Stimulated activated CD4-positive, alpha-beta T cell treated with anti-CD3 and anti-CD28 coated beads, Interleukin-4, amount 100 ng/mL, for 48 hours (primary cell): ENCODE measurements at places on chromosomes 3 and 15.

DNA sequence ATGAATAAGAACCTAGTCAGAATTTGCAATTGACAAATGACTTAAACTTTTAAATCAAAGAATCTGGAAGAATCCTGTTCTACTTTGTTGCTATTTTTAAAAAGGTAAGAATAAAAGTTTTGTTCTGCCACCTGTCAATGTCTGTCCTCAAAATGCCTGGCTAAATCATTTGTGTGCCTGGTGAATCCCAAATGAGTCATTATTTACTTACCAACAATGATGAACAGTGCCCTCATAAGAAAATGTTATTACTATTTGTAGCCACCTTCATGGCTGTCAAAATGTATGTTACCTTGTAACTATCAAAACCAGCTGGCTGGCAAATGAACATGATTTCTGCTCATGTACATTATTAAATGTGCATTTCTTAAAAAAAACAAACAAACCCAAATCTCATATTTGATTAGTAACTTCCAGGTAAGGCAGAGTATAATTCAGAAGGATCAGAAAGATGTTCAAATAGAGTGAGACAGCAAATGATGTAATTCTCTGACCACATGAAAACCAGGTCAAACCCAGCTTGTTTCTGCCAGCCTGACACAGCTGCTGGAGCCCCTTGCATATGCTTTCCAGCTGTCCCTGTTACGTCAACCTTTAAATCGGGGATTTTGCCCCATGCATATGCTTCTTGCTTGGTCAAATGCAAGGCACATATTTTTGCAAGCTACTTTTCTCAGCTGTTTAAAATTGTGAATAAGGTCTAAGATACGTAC lies 137.9 kb downstream of the SSR3 start:
- no peak for DNase-seq

DNA sequence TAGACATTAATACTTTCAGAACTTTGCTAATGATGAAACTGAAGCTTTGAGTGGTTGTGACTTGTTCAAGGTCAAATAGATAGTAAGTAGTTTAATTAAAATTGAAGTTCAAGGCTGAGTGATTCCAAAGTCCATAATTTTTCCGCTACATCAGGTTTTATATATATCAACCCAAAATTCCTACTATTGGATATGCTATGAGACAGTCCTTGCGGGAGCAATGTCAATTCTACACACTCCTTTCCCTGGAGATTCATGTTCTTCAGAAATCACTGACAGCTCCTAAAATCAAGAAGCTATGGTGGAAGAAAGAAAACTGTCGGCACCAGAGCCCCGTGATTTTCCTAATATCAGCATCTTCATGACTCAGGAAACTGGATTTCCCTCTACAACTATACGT lies 167.6 kb downstream of the EPHA3 start:
- DNase-seq: no peak

- DNase-seq: no peak
Observed at GRCh38 chr3:52777127-52777958, at the start of gene ITIH1. ITIH1 (plus strand) TSS chr3:52777599; CDS start chr3:52777616, 17 bp downstream.

DNA sequence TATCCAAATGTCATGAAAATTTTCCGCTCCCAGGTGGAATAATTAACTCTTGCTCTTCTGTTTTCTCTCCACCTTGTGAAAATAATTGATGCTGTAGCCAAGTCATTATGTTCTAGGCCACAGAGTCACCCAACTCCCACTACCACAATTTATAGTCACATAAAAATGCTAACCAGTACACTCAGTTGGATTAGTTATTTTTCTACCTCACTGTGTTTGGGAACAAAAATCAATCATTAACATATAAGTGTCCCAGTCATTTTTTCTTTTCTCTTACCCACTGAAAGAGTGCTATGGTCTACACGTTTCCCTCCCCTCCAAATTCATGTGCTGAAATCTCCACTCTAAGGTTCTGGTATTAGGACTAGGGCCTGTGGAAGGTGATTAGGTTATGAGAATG lies 255.6 kb upstream of the LMCD1 start:
- no peak for DNase-seq

- no peak for DNase-seq
Observed at GRCh38 chr3:65572175-65572777, 466.4 kb downstream of the MAGI1 start.

DNA sequence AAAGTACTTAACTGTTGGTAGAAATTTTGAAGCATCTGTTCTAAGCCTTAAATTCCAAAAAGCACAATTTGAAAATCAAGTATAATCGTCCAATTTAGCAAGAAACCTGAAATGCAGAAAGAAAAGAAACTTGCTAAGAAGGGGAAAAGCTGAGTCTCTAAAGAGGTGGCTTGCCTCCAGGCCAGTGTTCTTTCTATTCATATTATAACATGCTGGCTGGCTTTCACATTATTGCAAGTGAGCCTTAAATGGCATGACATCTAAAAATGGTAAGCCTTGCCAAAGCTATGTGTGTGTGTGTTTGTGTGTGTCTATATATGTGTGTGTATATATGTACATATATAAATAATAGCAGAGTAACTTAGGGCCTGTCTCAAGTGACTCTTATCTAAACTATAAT lies 89.5 kb downstream of the FGF12 start:
- DNase-seq: no peak

DNA sequence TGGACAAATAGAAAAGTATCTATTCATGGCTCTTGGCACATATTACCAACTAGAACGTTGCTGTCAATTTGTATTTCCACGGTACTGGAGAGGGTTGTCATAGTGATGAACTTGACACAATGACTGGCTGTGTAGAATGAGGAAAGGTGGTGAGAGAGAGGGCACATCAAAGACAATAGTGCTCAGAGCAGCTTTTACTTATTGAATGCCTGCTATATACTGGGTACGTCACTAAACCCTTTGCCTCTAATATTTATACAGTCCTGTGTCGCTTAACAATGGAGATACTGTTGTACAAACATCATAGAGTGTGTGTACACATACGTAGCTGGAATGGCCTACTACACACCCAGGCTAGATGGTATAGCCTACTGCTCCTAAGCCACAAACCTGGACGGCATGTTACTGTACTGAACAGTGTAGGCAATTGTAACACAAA lies 8.3 kb downstream of the TMPRSS7 start:
- no peak for DNase-seq
